ENCODE measurements at places on chromosomes 3 and 15. TPM values are rescaled to one million over a fixed set of nuclear protein-coding genes. Genes with fewer than 3 reads are reported as not detected.

- no peaks in the 10 kb centered on the region for H3K27me3 ChIP-seq
- no peak overlapping the region for H3K4me3 ChIP-seq
- peak; percentile 77 for DNase-seq
These were observed 116.1 kb downstream of the ANP32A start for GRCh38 chr15:68704496-68705021.

GRCh38 chr3:27724459-27725197, 2.5 kb upstream of the EOMES start:
- H3K27ac ChIP-seq = no peak overlapping the region
- no peaks in the 10 kb centered on the region for H3K4me1 ChIP-seq
- H3K36me3 ChIP-seq = no peaks in the 10 kb centered on the region
- peaks cover 91% of the 10 kb centered on the region for H3K27me3 ChIP-seq

GRCh38 chr15:70717237-70717793, 46.0 kb downstream of the UACA start:
- no peak overlapping the region for H3K4me3 ChIP-seq
- peaks cover 12% of the 10 kb centered on the region for H3K4me1 ChIP-seq
- no peak overlapping the region for H3K27ac ChIP-seq
- DNase-seq = no peak
- H3K36me3 ChIP-seq = no peaks in the 10 kb centered on the region

DNA sequence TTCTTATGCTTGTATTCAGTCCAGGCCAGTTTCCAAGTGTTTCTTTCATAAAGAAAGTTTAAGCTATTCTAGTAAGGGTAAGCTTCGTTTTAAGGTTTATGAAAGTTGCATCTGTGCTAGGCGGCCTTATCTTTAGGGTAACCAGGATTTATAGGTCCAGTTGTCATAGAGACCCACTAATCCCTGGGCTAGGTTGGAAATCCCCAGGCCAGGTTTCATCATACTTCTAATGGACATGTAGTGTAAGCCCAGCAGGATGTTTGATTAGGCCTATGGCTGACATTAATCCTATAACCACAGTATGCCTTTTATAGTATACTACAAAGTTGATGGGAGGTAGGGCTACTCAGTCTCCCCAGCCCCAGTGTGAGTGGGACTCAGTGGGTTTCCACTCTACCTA, 312.4 kb downstream of the CACNA2D3 start:
- no peaks in the 10 kb centered on the region for H3K36me3 ChIP-seq
- DNase-seq = no peak
- H3K27me3 ChIP-seq = peaks cover 7% of the 10 kb centered on the region
- no peak overlapping the region for H3K4me3 ChIP-seq
- no peaks in the 10 kb centered on the region for H3K4me1 ChIP-seq
- H3K27ac ChIP-seq = no peak overlapping the region

DNA sequence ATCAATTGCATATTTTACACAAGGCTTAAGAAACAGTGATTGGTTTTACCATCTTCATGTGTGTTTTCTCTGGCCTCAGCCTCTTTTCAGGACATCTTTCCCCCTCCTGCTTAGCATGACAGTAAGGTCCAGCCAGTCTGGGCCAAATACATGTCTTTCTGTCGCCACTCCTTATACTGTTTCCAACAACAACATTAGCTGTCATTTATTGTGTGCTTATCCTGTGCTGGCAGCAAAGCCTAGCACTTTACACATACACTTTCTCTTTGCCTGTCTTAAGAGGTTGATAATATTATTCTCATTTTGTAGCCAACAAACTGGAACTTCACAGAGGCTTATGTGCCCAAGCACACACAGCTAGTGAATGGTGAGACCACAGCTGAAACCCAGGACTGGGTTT, 37.8 kb downstream of the B3GALNT1 start:
- H3K27ac ChIP-seq = no peak overlapping the region
- no peaks in the 10 kb centered on the region for H3K36me3 ChIP-seq
- H3K27me3 ChIP-seq = no peaks in the 10 kb centered on the region
- DNase-seq = no peak
- H3K4me1 ChIP-seq = peaks cover 4% of the 10 kb centered on the region

GRCh38 chr3:147900851-147901250, 491.7 kb downstream of the ZIC1 start:
- no peak for DNase-seq
- no peaks in the 10 kb centered on the region for H3K36me3 ChIP-seq
- no peak overlapping the region for H3K4me3 ChIP-seq
- H3K27ac ChIP-seq = no peak overlapping the region
- no peaks in the 10 kb centered on the region for H3K4me1 ChIP-seq
- H3K27me3 ChIP-seq = no peaks in the 10 kb centered on the region

DNA sequence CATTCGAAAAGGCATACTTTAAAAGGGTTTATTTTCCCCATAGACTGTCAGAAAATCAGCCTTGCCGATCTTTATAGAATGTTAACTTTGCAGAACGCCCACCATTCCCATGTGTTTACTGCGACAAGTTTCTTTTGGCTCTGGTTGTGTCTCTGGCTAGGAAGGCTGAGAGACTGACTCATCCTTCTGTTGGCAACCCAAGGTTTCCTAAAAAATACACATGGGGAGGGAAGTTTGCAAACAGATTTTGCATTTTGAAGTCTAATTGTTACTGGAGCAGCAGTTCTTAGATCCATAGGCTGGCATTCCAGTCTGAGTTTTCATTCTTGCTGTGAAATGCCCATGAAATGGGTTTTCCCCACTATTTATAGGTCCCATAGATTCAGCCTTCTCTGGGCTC, 37.9 kb upstream of the MINAR1 start:
- H3K36me3 ChIP-seq = no peaks in the 10 kb centered on the region
- no peaks in the 10 kb centered on the region for H3K27me3 ChIP-seq
- H3K4me3 ChIP-seq = no peak overlapping the region

- H3K27ac ChIP-seq = no peak overlapping the region
- DNase-seq = no peak
- H3K4me3 ChIP-seq = no peak overlapping the region
- no peaks in the 10 kb centered on the region for H3K4me1 ChIP-seq
- H3K27me3 ChIP-seq = no peaks in the 10 kb centered on the region
- H3K36me3 ChIP-seq = no peaks in the 10 kb centered on the region
These were observed 1.8 kb upstream of the NAALADL2 start for GRCh38 chr3:174857301-174857700.

DNA sequence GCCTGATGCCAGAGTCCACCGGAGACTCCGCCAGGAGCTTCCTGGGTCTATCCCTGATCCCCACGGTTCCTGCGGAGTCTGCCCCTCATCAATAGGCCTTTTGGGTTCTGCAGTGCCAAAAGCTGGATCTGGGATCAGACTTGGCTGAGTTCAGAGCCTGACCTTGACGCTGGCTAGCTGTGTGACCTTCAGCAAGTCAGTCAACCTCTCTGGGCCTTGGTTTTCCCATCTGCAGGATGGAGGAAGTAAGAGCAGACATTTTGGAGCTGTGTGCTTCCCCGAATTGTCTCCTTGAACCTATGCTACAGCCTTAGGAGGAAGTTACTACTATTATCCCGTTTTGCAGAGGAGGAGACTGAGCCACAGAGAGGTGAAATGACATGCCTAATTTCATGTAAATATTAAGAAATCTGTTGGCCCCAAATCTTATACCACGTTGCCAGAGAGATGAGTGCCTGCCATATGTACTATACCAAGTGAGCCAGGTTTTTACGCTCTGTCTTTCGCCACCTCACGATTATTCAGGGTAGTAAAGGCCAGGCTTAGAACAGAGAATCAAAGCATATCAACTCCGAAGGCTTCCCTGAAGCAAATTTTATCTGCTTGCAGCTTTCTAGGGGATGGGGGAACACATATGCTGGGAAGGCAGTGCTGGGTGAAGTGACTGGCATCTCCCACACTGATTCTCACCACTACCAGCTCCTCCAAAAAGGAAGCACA, 112.5 kb downstream of the SRGAP3 start:
- H3K27me3 ChIP-seq = no peaks in the 10 kb centered on the region
- no peak for DNase-seq
- peaks cover 13% of the 10 kb centered on the region for H3K4me1 ChIP-seq
- no peaks in the 10 kb centered on the region for H3K36me3 ChIP-seq

GRCh38 chr3:138400651-138401070, 33.8 kb upstream of the ESYT3 start:
- H3K36me3 ChIP-seq = peaks cover 10% of the 10 kb centered on the region
- no peaks in the 10 kb centered on the region for H3K27me3 ChIP-seq
- H3K27ac ChIP-seq = no peak overlapping the region
- DNase-seq = no peak

DNA sequence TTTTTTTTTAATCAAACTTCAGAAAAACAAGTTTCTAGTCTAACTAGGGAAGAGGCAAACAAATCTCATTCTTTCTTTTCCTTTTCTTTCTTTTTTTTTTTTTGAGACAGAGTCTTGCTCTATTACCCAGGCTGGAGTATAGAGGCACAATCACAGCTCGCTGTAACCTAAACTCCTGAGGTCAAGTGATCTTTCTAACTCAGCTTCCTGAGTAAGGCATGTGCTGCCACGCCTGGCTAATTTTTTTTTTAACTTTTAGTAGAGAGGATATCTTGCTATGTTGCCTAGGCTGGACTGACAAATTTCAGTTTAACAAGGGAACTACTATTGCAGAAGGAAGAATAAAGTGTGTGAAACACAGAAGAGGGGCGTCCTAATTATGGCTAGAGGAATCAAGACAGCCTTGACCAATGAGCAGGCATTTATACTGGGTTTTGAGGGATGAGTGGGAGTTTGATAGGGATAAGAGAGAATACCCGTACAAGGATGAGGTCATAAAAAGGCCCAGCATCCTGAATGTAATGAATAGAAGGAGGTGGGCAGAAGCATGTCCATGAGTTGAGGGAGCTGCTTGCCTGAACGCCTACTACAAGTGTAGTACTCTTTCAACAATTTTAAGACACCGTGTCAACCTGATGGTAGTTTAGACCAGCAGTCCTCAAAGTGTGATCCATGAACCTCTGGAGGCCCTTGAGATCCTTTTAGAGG, 6.7 kb upstream of the ZFAND6 start:
- DNase-seq = no peak
- no peak overlapping the region for H3K4me3 ChIP-seq
- H3K36me3 ChIP-seq = no peaks in the 10 kb centered on the region
- no peak overlapping the region for H3K27ac ChIP-seq
- no peaks in the 10 kb centered on the region for H3K4me1 ChIP-seq

- DNase-seq = no peak
- peak within 1 kb of the TSS; percentile 91 for H3K4me3 ChIP-seq
- H3K27ac ChIP-seq = peak within 1 kb of the TSS; percentile 98
- no peaks in the 10 kb centered on the region for H3K36me3 ChIP-seq
These were observed at the start of gene SPRED1 for GRCh38 chr15:38252481-38253350. Gene SPRED1, plus strand, starts transcription at chr15:38252836. Its CDS starts 350 bp downstream, at chr15:38253186.

GRCh38 chr15:58957101-58957973, 23.9 kb upstream of the SLTM start:
- no peaks in the 10 kb centered on the region for H3K36me3 ChIP-seq
- no peaks in the 10 kb centered on the region for H3K27me3 ChIP-seq
- peak; percentile 40 for DNase-seq

DNA sequence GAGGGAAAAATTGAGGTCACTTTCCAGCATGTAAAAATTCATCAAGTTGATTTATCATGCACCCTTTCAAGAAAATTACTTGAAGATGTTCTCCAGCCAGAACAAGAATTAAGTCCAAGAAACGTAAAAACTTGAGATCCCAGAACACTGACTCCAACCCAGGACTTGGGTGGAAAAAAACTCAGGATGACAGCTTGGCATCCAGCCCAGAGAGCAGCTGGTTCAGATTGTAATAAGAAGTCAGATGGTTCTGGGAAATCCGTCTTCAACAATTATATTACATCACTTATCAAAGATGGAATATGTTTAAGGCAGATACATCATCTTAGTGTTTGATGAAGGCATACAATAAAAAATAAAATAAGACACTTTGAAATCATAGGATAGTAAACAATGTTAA, 23.0 kb upstream of the DNAJC13 start:
- H3K27me3 ChIP-seq = no peaks in the 10 kb centered on the region
- H3K4me3 ChIP-seq = no peak overlapping the region
- H3K27ac ChIP-seq = no peak overlapping the region
- H3K4me1 ChIP-seq = no peaks in the 10 kb centered on the region

DNA sequence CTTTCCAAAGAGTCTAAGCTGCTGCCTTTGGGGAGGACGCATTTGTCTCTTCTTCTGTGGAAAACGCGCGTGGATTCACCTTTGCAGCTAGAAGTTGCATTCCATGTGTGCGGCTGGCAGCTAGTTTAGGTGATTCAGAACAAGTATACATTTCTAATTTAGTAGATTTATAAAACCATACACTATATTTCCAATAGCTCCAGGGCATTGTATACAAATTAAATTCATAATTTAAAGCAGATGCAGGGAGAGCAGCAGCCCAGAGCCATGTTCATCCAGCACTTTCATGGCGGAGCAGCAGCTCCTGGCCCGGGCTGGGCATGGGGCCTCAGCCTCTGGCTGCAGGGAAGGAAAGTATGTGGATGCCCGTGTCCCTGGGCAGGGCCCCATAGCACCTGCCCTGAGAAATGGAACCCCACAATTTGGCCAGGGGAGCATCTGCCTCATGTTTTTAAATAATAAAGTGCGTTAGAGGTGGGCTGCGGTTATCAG, 42.8 kb upstream of the SEC22A start:
- DNase-seq = no peak
- no peaks in the 10 kb centered on the region for H3K27me3 ChIP-seq
- no peak overlapping the region for H3K27ac ChIP-seq

- no peaks in the 10 kb centered on the region for H3K36me3 ChIP-seq
- no peaks in the 10 kb centered on the region for H3K27me3 ChIP-seq
- no peak overlapping the region for H3K4me3 ChIP-seq
These were observed 25.0 kb downstream of the ACP3 start for GRCh38 chr3:132342183-132342582.

DNA sequence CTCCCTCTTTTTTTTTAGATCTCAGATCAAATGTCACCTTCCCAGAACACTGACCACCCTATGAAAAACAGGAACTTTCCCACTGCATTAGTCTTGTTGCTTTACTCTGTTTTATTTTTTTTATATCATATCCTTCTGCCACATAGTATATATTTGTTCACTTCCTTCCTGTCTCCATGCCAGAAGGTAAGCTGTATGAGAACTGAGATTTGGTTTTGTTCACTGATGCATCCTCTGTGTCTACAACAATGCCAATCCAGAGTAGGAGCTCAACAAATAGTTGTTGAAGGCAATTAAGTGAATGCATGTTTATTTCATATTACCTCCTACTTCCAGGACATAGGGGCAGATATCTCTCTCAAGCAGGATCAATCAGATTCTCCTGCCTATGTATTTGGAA, 114.4 kb downstream of the TPRG1 start:
- H3K27ac ChIP-seq = no peak overlapping the region
- H3K27me3 ChIP-seq = no peaks in the 10 kb centered on the region
- H3K36me3 ChIP-seq = no peaks in the 10 kb centered on the region
- H3K4me1 ChIP-seq = no peaks in the 10 kb centered on the region
- no peak overlapping the region for H3K4me3 ChIP-seq

DNA sequence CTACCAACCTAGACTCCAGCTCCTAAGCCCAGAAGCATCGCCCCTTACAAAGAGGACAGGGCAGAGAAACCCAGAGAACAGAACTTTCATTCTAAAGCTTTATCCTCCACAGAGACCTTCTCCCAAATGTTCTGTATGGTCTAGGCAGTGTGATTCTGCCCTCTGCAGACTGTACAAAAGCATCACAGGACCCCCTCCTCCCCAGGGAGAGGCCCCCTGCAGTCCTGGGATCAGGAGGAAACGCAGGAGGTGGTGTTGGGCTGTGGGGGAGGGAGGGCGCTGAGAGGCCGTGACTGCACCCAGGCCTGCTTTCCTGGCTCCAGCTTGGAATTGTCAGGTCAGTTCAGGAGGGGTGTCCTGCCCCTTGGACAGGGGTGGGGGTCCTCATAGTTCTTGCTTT, 101.3 kb downstream of the DGKG start:
- DNase-seq = no peak
- no peaks in the 10 kb centered on the region for H3K36me3 ChIP-seq
- no peak overlapping the region for H3K27ac ChIP-seq
- H3K4me3 ChIP-seq = no peak overlapping the region
- no peaks in the 10 kb centered on the region for H3K4me1 ChIP-seq

Gene KCNAB1
- 0.16 TPM for polyA plus RNA-seq

Gene FANCD2OS
- polyA plus RNA-seq = not detected

Gene SLC12A1
- polyA plus RNA-seq = not detected

All from lung (tissue), 17 donors.